ENCODE measurements at places on chromosomes 5 and 9. TPM values are rescaled to one million over a fixed set of nuclear protein-coding genes. Genes with fewer than 3 reads are reported as not detected.

DNA sequence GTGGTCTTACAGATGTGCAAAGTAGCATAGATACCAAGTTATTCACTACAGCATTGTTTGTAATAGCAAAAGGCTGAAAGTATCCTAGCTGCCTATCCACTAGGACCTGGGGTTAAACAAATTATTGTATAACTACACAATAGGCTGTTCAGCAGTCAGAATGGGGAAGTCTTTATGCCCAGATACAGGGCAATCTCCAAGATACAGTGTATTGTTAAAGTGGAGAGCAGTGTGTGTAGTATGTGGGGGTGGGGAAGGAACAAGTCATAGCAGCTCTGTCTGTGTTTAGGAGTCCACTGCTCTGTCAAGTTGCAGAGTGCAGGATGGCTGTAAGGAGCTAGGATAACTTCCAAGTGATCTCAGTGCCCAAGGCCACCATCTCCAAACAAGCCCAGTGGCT, 5.5 kb downstream of the PCYOX1L start:
- DNase-seq, result no peak

DNA sequence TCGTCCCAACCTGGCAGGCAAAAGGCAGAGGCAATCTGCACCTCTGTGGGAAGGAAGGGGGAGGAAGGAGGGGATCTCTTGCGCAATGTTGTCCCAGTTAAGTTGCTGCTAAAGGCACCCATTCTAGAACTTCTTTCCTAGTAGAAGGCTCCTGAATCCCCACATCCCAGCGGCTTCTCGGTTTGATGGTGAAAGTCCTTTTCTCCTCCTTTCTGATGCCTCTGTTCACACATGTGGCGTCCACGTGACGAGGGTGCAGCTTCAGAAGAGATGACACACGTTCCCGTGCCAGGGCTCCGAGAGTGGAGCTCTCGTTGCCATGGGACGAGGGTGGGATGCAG, 96.9 kb upstream of the FCN2 start:
- no peak for DNase-seq

GRCh38 chr9:111300140-111300735, 29.8 kb downstream of the OR2K2 start:
- DNase-seq, result no peak

The SCGB3A2 gene
- total RNA-seq, result not detected

- peak; percentile 72 for DNase-seq
These were observed 88.8 kb downstream of the ANXA2R start for GRCh38 chr5:42951293-42951840.

Measured in activated T-helper 1 cell treated with anti-CD3 and anti-CD28 coated beads, Interleukin-12 subunit alpha, Interleukin-12 subunit beta, Interleukin-2, Interleukin-4 antibody, amounts not matched to agents 30 ng/mL and 10 ng/mL and 1 ng/mL, durations not matched to agents 14 hours and 24 hours and 36 hours (primary cell).